Tongue (tissue), 3 donors: ENCODE measurements at places on chromosomes 6 and 20. TPM values are rescaled to one million over a fixed set of nuclear protein-coding genes. Genes with fewer than 3 reads are reported as not detected.
A peak's percentile ranks its signal among the peaks of the same experiment; 100 is the strongest.

Gene SDC4
- total RNA-seq: 26.9 TPM

Gene CLVS2
- total RNA-seq: 0.10 TPM

Gene GHRH
- total RNA-seq: not detected

Gene TRIM15
- not detected for total RNA-seq

Gene MYMX
- total RNA-seq: 9.1 TPM

Gene VSX1
- total RNA-seq: not detected

Gene NPEPL1
- 32.2 TPM for total RNA-seq

Gene POLR3F
- 13.3 TPM for total RNA-seq

Gene CCN5
- 0.62 TPM for total RNA-seq

Gene OR2B6
- total RNA-seq: not detected

Gene OR12D3
- total RNA-seq: not detected

Gene SLC22A1
- not detected for total RNA-seq

Gene OR10C1
- total RNA-seq: not detected

Gene SMIM29
- 5.2 TPM for total RNA-seq

- DNase-seq: no peak
Measured at GRCh38 chr20:33014336-33015113, 7.0 kb downstream of the BPIFB2 start.

DNA sequence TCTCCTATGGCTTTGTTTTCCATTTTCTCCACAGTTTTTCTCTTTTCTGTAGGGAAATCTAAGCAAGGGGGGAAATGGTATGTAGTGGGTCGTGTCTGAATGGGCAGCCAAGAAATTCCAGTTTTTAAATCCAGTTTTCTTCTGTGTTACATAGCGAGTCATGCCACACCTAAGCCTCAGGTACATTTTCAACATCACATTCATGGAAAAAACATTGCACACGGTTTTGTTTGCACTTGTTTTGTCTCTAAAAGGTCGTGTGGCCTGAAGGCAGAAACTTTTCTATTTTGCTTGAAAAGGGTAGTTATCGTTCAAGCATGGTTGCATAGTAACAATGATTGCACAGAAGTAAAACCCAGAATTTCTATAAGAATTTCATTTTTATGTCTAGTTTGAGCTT lies 70.5 kb downstream of the MOXD1 start:
- DNase-seq: peak; percentile 26

DNA sequence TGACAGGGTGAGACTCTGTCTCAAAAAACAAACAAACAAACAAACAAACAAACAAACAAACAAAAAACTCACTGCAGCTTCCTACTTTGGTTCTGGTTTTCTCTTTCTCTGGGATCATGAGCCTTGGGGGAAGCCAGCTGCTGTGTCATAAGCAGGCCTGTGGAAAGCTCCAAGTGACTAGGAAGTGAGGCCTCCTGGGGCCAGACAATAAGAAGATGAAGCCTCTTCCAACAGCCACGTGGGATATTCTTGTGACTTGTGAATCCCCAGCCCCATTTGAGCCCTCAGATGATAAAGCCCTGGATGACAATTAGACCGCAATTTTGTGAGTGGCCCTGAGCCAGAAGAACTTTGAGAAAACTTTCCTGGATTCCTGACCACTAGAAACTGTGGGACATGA lies 11.4 kb downstream of the HLA-A start:
- no peak for DNase-seq

DNA sequence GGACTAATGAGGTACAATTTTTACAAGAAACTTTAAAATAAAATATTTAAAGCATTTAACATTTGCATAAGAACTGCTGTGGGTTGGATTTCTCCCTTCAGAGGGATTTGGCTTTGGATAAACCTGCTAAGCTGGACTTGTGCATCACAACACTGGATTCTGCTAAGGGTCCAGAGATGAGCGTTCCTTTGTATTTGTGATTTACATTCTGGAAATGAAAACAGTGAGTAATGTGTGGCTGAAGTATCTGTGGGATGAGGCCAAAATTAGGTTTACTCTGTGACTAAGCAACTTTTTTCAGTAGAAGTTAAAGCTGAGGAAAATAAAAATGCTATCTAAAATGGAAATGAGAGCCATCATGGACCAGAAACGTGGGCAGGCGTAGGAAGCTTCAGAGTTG lies 494.3 kb downstream of the EPM2A start:
- no peak for DNase-seq

- no peak for DNase-seq
Measured at GRCh38 chr6:161853657-161854056, 579.8 kb upstream of the AGPAT4 start.

- no peak for DNase-seq
Measured at GRCh38 chr6:21899708-21900107, 306.2 kb downstream of the SOX4 start.

GRCh38 chr6:169723991-169724493 lies 258 bp downstream of the PHF10 start:
- peak; percentile 59 for DNase-seq

DNA sequence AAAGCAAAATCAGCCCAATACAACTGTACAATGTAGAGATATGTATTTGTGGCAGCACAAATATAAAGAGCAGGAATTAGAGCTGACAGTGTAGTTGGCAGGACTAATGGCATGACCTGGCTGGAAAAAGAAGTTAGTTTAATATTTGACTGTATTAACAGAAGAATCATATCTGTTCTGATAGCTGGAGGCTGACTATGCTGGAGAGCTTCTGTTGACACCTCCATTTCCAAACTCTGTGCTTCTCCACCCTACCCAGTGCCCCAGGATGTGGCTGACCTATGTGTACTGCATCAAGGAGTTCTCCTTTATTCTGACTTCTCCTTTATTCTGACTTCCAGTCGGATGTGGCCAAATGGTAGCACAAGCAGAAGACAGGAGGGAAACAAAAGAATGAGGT lies 299.3 kb downstream of the PKHD1 start:
- DNase-seq: no peak

- peak; percentile 24 for DNase-seq
Measured at GRCh38 chr20:45433316-45433715, 17.4 kb downstream of the PIGT start.

- DNase-seq: no peak
Measured at GRCh38 chr6:72414657-72415056, 207.2 kb upstream of the KCNQ5 start.

- no peak for DNase-seq
Measured at GRCh38 chr20:63750807-63751470, 11.4 kb downstream of the SLC2A4RG start.

- no peak for DNase-seq
Measured at GRCh38 chr6:109239160-109239559, 143.1 kb downstream of the CD164 start.

GRCh38 chr6:99612551-99613408 lies 6.1 kb downstream of the PRDM13 start:
- no peak for DNase-seq

DNA sequence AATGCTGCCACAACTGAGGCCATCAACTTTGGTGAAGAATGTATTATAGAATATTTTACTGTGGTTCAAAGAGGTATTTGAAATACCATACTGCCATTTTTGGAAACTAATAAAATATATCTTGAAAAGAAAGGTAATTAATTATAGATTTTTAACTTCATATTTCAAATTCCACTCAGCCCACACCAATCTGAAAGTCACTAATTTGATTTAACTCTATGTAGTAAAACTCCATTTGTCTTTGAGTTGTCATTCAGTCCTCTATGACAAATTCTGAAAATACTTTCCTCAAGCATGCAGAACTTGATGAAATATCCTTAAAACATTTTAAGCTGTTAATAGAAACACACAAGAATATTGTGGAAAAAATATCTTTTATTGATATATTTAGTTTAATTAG lies 1196.7 kb upstream of the CITED2 start:
- DNase-seq: no peak

GRCh38 chr20:905396-905961 lies 10.7 kb downstream of the ANGPT4 start:
- DNase-seq: no peak

DNA sequence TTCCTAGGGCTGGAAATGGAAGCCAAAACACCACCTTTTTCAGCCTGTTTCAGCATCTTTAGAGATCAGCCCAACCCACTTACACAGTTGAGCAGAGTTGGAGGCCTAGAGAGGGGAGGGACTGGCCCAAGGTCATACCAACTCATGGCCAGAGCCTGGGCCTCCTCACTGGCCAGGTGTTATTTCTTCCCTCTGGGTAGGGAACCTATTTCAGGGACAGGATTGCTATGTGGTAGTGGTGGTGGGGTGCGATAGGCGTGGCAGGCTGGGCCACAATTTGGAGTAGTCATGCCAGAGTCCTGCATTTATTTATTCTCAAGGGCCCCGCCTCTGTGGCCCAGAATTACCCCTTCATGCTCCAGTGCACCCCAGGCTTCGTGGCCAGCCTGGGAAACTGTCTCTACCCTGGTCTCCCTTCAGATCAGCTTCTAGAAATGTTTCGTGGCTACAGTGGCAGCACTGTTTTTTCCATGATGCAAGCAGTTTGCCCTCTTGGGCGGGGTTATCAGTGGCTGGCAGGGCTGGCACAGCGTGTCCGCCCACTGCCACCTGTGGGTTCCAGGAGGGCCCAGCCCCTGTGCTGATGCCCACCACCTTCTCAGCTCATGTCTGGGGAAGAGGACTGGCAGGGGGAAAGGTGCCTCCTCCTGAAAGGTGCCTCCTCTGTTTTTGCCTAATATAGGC lies 6.2 kb downstream of the VEGFA start:
- no peak for DNase-seq

GRCh38 chr6:53233309-53233708 lies 84.7 kb upstream of the GCM1 start:
- no peak for DNase-seq

GRCh38 chr6:129740013-129740412 lies 30.0 kb upstream of the ARHGAP18 start:
- DNase-seq: no peak

DNA sequence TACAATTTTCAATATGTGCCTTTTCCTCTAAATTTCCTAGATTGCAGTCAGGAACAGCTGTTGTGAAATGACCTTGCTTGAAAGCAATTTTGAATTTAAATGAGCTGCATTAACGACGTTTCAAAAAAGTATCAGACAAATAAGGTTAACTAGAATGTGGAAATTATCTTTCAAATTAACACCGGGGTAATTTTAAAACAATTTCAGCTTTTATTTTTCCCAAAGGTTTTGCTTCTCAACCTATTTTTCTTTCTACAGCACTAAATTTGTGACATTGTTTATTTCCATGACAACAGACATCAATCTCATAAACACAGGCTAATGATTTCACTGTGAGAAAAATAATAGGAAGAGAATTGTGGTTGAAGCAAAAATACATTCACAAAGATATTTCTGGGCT lies 38.5 kb downstream of the COL12A1 start:
- peak; percentile 27 for DNase-seq

GRCh38 chr6:169340395-169340794 lies 86.7 kb upstream of the THBS2 start:
- DNase-seq: no peak

DNA sequence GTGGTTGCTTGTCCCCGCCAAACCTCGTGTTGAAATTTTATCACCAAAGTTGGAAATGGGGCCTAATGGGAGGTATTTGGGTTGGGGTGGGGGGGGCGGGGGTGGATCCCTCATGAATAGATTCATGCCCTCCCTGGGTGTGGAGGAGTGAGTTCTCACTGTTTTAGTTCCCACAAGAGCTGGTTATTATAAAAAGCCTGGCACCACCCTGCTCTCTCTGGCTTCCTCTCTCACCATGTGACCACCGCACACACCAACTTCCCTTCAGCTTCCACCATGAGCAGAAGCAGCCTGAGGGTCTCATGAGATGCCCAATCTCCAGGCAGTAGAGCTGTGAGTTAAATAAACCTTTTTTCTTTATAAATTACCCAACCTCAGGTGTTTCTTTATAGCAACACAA lies 111.3 kb downstream of the PRDM1 start:
- no peak for DNase-seq

GRCh38 chr6:32738126-32738525 lies 3.1 kb upstream of the HLA-DQA2 start:
- DNase-seq: no peak

- peak; percentile 18 for DNase-seq
Measured at GRCh38 chr6:121748376-121748775, 312.9 kb downstream of the GJA1 start.

GRCh38 chr6:98014442-98015201 lies 731.6 kb upstream of the MMS22L start:
- DNase-seq: peak; percentile 0

DNA sequence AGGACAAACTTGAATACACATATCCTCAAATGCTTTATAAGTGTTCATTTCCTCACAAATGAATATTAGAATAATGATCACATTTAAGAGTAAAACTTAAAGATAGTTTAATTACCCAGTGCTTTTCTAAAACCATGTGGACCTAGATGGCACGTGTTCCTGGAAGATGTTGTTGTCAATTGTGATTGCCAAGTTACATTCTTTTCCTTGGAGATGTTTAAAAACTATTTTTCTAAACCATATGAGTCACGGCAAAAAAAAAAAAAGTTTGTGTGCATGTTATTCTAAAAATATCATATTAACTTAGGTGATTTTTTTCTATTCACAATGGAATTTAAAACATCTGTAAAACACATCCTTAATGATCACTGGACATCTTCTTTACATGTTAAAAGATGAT lies 51.1 kb downstream of the RCAN2 start:
- no peak for DNase-seq

- DNase-seq: no peak
Measured at GRCh38 chr20:48547664-48548063, 280.1 kb downstream of the PREX1 start.

DNA sequence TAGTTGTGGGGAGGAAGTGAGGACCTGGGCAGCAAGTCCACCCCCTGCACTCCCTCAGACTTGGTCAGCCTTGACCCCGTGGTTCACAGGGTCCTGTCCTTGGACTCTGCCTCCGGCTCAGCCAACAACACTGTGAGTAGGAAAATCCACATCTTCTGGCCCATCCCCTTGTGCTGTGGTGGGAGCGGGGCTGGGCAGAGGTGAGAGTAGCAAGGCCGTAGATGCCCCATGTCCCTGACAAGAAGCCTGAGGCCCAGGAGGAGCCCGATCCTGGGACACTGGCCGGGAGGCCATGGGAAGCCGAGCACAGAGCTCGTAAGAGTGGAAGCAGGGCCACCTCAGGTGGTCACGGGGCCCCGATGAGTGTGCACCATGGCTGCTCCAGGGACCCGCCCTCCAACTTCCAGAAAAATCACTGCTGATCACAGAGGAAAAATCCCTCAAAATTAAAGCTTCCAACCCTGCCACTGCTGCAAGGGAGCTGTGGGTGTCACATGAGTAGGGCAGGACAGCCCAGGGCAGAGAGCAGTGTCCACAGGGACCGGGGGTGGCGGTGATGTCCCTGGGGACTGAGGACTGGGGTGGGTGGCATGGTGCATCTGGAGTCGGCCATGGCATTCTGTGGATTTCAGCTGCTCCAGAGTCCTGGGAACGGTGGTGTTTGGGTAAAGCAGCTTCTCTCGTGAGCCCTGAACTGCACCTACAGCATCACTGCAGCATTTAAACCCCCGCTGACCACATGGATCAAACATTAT lies 189.4 kb downstream of the DLL1 start:
- DNase-seq: no peak

GRCh38 chr6:117399924-117400323 lies 25.8 kb downstream of the ROS1 start:
- no peak for DNase-seq

DNA sequence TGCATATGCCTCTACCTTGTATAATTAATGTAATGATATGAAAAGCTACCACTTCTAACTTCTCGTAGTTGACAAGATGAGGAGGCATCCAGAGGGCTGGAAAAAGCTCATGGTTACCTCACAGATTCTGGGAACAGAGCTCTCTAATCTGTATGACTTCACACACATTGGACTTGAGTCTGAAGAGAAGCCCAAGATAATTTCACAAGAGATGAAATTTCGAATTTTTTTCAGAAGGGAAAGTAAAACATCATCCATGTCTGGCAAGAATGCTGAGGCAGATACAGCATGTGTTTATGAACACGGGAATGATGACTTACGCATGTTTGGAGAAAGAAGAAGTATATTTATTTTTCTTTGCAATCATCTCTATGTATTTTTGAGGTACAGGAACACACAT lies 141.8 kb upstream of the TENT5A start:
- DNase-seq: peak; percentile 61
